Gastrocnemius medialis (tissue), 4 donors: ENCODE measurements at places on chromosomes 3 and 15. TPM values are rescaled to one million over a fixed set of nuclear protein-coding genes. Genes with fewer than 3 reads are reported as not detected.

The C3orf70 gene
- total RNA-seq = 0.51 TPM

DNA sequence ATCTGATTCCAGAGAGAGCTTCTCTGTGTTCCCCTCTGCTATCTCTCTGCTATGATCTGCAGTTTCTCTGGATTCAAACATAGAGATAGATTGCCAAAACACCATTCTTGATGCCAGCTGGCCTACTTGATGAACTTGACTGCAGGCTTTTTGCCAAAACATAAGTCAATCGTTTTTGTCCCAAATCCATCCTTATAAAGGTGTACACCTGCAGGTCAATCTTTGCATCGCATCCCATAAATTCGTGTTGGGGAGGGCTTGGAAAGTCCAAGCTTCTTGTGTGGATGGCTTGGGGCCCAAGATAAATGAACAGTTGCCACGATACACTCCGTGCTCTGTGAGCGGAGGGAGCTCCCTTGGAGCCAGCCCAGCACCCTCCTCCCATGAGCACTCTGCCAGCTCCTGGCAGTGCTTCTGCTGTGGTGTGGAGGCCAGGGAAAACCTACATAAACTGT, 2.7 kb downstream of the CERS3 start:
- peak; percentile 90 for DNase-seq
- H3K4me3 ChIP-seq = no peak overlapping the region
- H3K36me3 ChIP-seq = no peaks in the 10 kb centered on the region
- H3K4me1 ChIP-seq = peaks cover 49% of the 10 kb centered on the region

DNA sequence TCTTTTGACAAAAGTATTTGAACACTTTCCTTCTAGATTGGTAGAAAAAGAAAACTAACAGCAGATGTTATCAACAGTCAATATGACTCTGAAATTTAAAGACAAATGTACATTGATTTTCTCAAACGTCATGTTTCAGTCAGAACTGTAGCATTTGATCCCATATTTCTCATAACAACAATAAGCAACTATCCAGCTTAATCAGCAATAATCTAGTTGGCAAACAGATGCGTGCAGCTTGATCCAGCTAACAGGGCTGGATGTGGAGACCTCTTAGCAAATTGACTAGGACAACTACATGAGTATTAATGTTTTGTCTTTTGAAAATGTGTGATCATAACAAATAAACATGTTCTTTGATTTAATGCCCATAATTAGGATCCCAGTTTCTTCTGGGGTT, 94.0 kb upstream of the STT3B start:
- no peaks in the 10 kb centered on the region for H3K27me3 ChIP-seq
- no peak overlapping the region for H3K4me3 ChIP-seq
- no peaks in the 10 kb centered on the region for H3K4me1 ChIP-seq
- H3K36me3 ChIP-seq = no peaks in the 10 kb centered on the region
- no peak for DNase-seq

GRCh38 chr3:115347737-115348136, 200.6 kb upstream of the ZBTB20 start:
- no peaks in the 10 kb centered on the region for H3K4me1 ChIP-seq
- no peaks in the 10 kb centered on the region for H3K36me3 ChIP-seq
- no peaks in the 10 kb centered on the region for H3K27me3 ChIP-seq
- DNase-seq = no peak
- H3K4me3 ChIP-seq = no peak overlapping the region
- H3K27ac ChIP-seq = no peak overlapping the region

The SLC28A1 gene
- total RNA-seq = 0.47 TPM

DNA sequence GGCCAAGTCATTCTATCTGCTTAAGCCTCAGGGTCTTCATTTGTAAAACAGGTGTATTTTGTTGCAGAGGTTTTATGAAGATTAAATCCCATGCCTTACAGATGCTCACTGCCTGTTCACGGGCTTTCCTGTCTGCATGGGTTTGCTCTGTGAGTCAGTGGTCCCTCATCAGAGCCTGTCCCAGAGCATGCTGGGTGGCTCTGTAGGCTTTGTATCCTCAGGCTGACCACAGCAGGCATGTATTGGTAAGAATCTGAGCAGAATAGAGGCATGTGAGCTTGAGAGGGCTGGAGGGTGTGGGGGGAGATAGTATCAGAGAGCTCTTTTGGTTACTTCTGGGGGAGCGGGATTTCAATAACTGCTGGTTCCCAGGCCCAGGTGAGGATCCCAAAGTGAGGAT, 45.4 kb upstream of the PLXNA1 start:
- no peaks in the 10 kb centered on the region for H3K27me3 ChIP-seq
- H3K4me3 ChIP-seq = no peak overlapping the region
- no peak for DNase-seq
- H3K27ac ChIP-seq = no peak overlapping the region

The SKOR1 gene
- 0.13 TPM for total RNA-seq

DNA sequence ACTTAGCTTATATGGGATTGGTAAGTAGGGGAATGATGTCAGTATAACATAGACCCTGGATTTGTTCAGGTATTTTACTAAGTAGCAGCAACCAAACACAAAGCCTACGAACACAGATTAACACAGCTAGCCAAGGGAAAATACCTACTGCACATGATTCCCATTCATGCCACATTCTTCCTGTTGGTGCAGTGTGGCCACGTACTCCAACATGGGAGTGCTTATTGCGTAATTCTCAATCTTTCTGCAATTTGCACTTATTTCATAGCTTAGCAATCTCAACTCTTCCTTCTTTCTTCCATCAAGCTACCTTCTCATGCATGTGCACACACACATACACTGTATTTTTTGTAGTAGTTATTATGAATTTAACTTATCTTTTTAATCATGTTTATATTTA, 186.8 kb downstream of the IL5RA start:
- H3K4me1 ChIP-seq = no peaks in the 10 kb centered on the region
- H3K27ac ChIP-seq = no peak overlapping the region
- no peak for DNase-seq
- no peaks in the 10 kb centered on the region for H3K36me3 ChIP-seq
- H3K27me3 ChIP-seq = no peaks in the 10 kb centered on the region
- H3K4me3 ChIP-seq = no peak overlapping the region

The IMPG2 gene
- total RNA-seq = 0.13 TPM

DNA sequence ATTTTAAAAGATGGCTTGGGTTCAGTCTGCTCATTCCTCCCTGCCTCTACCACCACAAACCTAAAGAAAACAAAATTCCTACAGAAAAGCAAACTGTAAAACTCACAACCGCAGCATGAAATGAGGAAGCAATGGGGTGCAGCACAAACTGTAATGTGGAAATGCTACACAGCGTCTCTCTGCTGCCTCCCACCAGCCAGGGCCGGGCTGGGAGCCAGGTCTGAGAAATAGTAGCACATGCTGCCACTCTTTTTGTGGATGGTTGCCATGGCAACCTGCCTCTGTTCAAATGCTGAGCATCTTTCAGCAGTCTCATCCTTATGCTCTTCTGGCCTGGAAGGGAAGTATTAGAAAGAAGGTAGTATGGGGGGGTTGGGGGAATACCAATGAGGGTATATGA, 55.4 kb downstream of the EOMES start:
- no peaks in the 10 kb centered on the region for H3K27me3 ChIP-seq
- H3K36me3 ChIP-seq = no peaks in the 10 kb centered on the region
- H3K27ac ChIP-seq = no peak overlapping the region

DNA sequence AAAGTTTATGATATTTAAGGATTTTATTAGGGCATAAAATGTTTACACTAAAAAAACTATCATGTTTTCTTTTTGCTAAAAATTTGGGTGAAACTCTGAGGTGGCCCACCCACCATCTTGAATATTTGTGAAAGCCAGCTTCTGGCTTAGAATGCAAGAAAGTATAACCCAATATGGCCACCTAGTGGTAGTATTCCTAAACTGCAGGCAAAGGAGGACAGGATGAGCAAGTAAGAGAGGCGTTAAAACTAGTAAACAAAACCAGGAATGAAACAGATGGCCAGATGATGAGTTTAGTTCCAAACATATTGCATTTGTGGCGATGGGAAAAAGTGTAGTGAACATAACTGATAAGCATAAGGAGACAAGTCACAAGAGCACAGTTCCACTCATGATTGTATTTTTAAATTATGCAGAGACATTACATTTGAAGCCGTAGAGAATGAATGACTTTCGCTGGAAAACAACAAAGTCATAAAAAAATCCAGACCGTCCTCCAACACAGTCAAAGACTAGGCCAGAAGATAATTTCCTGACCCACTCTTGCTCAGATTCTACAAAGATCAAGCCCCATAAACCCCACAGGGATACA, 103.3 kb upstream of the PRTG start:
- no peak overlapping the region for H3K27ac ChIP-seq
- H3K27me3 ChIP-seq = no peaks in the 10 kb centered on the region
- no peaks in the 10 kb centered on the region for H3K36me3 ChIP-seq
- no peaks in the 10 kb centered on the region for H3K4me1 ChIP-seq
- H3K4me3 ChIP-seq = no peak overlapping the region

The SNX33 gene
- total RNA-seq = 5.4 TPM

DNA sequence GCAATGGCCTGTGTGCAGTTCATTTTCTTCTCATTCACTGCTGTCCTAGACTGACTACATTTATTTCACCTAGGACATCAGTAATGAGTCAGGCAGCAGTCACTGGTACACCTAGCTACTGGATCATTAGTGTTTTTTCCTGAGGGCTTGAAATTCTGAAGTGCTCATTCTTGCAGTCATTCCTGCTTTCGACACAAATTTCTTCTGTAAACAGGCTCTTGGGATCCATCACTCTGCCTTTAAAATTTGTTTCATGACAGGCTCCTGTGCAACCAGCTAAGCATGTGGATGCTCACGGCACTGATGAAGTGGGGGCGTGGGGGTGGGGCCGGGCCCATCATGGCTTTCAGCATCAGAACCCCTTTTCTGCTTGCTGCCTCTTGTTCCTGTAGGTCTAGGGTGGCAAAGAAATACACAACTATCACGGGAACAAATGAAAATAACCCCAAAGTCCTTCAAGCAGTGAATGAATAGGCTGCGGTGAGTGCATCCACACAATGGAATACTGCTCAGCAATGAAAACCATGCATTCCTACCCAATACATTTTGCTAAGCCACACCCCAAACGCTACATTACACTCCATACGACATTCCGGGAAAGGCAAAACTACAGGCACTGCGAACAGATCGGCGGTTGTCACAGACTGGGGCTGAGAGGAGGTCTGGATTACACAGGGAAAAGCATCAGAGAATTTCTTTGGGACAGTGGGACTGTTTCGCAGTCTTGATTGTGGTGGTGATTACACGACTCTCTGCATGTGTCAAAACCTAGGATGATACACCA, 9.3 kb upstream of the MELTF start:
- no peak overlapping the region for H3K4me3 ChIP-seq
- no peaks in the 10 kb centered on the region for H3K4me1 ChIP-seq
- peaks cover 7% of the 10 kb centered on the region for H3K36me3 ChIP-seq
- no peak for DNase-seq
- no peaks in the 10 kb centered on the region for H3K27me3 ChIP-seq

- no peak overlapping the region for H3K27ac ChIP-seq
- H3K4me3 ChIP-seq = no peak overlapping the region
- H3K36me3 ChIP-seq = no peaks in the 10 kb centered on the region
- no peaks in the 10 kb centered on the region for H3K27me3 ChIP-seq
These were observed 126.2 kb upstream of the IGF1R start for GRCh38 chr15:98522127-98522526.

- H3K4me1 ChIP-seq = peaks cover 4% of the 10 kb centered on the region
- no peaks in the 10 kb centered on the region for H3K27me3 ChIP-seq
- no peaks in the 10 kb centered on the region for H3K36me3 ChIP-seq
These were observed 39.6 kb downstream of the METTL6 start for GRCh38 chr3:15387735-15388134.

The EBLN2 gene
- total RNA-seq = 0.95 TPM

- no peak for DNase-seq
- no peaks in the 10 kb centered on the region for H3K36me3 ChIP-seq
- H3K27me3 ChIP-seq = no peaks in the 10 kb centered on the region
- no peak overlapping the region for H3K4me3 ChIP-seq
These were observed 81.7 kb upstream of the POU1F1 start for GRCh38 chr3:87358066-87358465.

DNA sequence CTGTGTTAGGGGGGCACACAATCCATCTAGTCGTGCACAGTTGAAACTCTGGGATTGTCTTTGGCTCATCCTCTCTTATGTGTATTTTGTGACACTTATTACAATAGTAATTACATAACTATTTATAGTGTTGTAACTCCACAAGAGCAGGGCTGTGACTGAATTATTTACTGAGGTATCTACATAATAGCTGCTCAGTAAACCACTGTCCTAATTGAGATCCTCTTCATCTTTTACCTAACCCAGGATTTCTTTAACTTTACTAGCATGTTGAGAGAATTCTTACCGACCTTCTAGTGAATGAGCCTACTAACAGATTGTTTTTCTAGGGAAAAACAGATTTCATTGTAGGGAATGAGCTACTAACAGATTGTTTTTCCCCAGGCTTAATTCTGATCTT, 11.1 kb downstream of the KLHL18 start:
- no peak for DNase-seq
- H3K27me3 ChIP-seq = no peaks in the 10 kb centered on the region
- H3K4me3 ChIP-seq = no peak overlapping the region

DNA sequence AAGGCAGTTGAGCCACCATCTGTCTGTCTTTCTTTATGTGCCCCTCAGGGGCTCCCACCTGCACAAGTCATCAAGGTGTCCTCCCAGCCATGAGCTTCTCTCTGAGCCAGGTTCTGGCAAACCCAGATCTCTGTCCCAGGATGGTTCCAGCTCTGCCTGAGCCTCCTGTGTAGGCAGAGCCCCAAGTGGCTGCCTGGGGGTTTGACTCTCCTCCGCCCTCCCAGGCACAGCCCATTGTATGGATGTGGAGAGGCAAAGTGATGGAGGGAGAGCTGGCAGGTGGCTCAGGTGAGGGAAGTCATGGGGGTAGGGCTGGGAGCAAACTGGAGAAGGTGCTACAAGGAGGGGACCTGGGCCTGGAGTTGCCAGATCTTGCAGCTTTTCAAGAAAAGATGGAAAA, 56.9 kb downstream of the GRIP2 start:
- H3K4me3 ChIP-seq = no peak overlapping the region
- H3K27ac ChIP-seq = no peak overlapping the region
- H3K27me3 ChIP-seq = no peaks in the 10 kb centered on the region

DNA sequence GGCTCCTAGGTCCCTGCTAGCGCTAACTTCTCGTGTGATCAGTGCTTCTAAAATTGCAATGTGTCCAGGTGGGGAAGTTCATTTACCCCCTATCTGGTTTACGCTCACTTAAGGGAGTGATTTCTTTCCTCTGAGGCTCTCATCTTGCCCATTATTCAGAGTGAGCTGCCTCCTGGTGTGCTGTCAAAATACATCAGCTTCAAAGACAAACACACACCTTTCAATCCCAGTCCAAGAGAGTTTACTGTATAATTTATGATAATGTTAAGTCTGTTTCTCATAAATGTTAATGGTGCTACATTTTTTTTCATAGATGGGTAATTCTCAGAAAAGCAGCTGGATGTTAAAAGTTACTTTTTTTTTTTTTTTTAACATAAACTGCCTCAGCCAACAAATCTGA, 112.3 kb downstream of the RORA start:
- H3K4me1 ChIP-seq = peaks cover 26% of the 10 kb centered on the region
- H3K27ac ChIP-seq = no peak overlapping the region
- no peak for DNase-seq
- H3K4me3 ChIP-seq = no peak overlapping the region
- no peaks in the 10 kb centered on the region for H3K36me3 ChIP-seq
- no peaks in the 10 kb centered on the region for H3K27me3 ChIP-seq
